CD4-positive, alpha-beta T cell treated with Interleukin-12 subunit alpha and Interleukin-12 subunit beta, for 1 hour (primary cell): ENCODE measurements at places on chromosomes 11 and 22.
A peak's percentile ranks its signal among the peaks of the same experiment; 100 is the strongest.

DNA sequence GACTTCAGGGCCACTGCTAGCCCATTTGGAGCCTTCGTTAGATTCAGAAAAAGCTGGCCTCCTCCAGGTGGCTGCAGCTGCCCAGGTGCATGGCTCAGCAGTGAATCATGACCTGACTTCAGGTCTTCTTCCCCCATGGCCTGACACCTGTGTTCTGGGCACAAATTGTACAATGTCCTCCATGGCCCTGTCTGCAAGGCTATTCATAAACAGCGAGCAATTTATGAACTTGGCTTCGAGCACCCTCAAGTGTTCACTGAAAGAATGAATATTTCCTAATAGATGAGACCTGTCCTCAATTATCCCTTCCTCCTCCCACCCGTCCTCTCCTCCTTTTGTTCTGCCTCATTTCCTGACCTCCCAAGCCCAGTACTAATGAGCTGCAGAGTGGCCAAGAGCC, 12.2 kb upstream of the VPS37C start:
- DNase-seq, result no peak

- no peak for DNase-seq
Observed at GRCh38 chr22:47612311-47612910, 850.0 kb downstream of the TBC1D22A start.

GRCh38 chr11:110797453-110797852, 85.2 kb upstream of the ARHGAP20 start:
- DNase-seq, result peak; percentile 13

DNA sequence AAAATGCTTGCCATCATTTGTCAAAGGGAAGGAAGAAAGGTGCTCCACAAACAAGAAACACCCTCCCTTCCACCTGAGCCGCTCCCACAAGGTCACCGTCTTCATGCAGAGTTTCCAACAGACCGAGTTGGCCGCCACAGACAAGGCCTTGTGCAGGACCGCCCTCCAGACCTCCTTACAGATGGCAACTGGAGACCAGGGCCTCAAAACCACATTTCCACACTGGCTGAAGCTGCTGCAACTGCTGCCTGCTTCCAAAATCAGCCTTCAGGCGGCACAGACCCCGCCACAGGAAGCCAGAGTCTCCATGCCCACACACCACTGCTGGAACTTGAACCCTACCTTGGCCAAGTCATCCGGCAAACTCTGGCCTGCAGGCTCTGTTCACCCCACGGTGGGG, 6.3 kb downstream of the DEAF1 start:
- DNase-seq, result no peak

- DNase-seq, result no peak
Observed at GRCh38 chr22:45006964-45007390, 2.8 kb downstream of the PHF21B start.

DNA sequence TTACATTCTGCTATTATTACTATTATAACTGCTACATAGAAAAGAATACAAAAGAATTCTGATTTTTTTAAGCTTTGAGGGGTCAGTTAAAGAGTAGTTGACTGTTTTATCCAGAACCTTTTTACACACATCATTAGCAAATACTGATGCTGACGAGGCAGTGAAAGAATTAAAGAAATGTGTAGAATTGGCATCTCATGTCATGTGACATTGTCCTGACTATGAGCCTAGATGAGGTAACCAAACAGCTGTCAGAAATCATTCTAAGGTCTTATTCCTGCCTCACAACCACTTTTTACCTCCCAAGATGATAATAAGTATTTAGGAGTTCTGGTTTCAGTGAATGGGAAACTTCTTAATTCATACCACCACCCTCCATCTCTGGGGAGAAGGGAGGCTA, 121.0 kb downstream of the SLC1A2 start:
- no peak for DNase-seq

- DNase-seq, result no peak
Observed at GRCh38 chr11:1112351-1113191, 37.9 kb downstream of the MUC2 start.

- no peak for DNase-seq
Observed at GRCh38 chr11:74775762-74776161, 27.1 kb downstream of the RNF169 start.

DNA sequence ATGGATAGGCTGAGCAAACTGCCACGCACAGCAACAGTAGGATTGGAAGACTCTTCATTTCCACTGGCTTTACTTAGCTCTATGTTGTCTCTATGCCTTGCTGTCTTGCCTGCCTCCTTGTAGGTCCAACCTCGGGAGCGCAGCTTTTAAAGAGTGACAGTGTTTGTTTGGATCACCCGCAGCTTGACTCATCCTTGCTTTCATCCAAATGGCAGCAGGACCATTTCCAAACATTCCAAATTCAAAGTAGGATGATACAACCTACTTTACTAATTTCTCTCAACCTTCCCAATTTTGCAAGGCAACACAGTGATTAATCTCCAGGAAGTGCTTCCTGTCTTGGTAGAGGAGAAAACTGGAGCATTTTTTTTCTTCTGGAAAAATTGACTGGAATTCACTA, at the start of gene MMP3:
Gene MMP3 (minus strand): TSS at position 121 of the 400 bp plus-strand sequence. CDS start 63 bp downstream, at position 58.
- DNase-seq, result no peak

- DNase-seq, result no peak
Observed at GRCh38 chr11:104001561-104002056, 34.8 kb upstream of the DDI1 start.

DNA sequence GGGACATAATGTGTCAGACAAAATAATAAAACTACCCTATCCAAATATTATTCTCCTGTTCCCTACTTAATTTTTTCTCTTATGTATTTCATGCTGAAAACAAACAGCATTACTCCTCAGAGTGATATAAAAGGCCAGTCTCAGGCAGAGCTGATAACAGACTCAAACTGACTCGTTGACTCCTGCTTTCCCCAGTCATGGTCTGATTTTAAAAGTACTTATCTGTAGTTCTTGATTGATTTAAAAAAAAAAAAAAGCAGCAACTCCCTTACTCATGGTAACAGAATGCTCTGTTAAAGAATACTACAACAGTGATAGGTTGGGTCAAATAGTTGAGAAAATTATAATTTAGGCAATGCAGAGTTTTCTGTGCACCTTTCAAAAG, 90.3 kb upstream of the BARX2 start:
- DNase-seq, result no peak

- DNase-seq, result no peak
Observed at GRCh38 chr11:26623076-26623659, 51.1 kb upstream of the MUC15 start.

- DNase-seq, result no peak
Observed at GRCh38 chr11:57604296-57605027, 7.0 kb downstream of the SERPING1 start.

- no peak for DNase-seq
Observed at GRCh38 chr11:1838077-1838425, 730 bp upstream of the TNNI2 start.

GRCh38 chr11:19474954-19475721, 234.4 kb upstream of the E2F8 start:
- DNase-seq, result no peak

DNA sequence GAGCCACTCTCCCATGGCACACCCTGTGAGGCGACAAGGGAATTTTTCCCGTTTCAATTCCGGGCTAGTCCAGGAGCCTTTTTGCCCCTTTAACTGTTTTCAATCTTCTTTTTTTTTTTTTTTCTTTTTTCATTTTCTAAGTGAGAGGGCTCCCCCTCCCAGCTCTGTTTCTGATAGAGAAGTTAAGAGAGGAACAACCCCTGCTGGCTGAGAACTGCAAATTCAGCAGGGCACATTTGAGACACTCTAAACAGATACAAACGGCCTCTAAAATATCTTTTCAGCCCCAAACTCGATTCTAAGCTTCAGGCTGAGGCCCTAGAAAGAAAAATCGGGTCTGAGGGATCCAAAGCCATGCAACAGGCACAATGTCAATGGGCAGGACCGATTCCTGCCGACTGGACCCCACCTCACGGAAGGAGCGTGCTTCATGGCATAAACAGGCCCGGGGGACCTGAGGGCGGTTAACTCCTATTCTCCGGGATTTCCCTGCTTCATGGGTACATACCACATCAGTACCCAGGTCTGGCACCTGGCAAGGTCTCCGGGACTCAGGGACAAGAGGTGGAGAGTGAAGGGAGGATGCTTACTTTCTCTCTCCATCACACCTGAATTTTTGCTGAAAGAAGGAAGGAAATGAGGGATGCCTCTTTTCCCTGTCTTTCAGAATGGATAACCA, 627.5 kb downstream of the BUD13 start:
- no peak for DNase-seq

- DNase-seq, result peak; percentile 78
Observed at GRCh38 chr11:72736452-72737069, 15.6 kb downstream of the ARAP1 start.

- no peak for DNase-seq
Observed at GRCh38 chr11:16809886-16810668, 71.6 kb downstream of the C11orf58 start.

GRCh38 chr22:48249713-48250268, 1487.3 kb downstream of the TBC1D22A start:
- no peak for DNase-seq

GRCh38 chr11:67438158-67438902, 848 bp upstream of the PTPRCAP start:
- DNase-seq, result peak; percentile 78

DNA sequence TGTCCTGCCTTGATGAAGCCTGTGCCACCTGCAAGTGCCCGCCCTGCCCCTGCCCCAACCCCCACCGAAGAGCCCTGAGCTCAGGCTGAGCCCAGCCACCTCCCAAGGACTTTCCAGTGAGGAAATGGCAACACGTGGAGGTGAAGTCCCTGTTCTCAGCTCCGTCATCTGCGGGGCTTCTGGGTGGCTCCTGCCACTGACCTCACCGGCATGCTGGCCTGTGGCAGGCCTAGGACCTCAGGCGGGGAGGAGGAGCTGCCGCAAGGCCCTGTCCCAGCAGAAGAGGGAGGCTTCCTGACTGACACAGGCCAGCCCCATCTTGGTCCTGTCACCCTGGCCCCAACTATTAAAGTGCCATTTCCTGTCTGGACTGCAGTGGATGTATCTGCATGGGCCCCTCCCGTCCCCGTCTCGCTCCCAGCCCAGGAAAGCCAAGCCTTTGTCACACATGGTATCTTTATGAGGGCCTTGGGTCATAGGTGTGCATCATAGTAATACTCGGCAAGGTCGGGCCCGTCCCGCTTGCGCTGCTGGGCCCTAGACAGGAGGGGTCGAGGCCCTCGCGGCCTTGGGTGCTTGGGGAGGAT, 882 bp downstream of the FREY1 start:
- DNase-seq, result no peak

DNA sequence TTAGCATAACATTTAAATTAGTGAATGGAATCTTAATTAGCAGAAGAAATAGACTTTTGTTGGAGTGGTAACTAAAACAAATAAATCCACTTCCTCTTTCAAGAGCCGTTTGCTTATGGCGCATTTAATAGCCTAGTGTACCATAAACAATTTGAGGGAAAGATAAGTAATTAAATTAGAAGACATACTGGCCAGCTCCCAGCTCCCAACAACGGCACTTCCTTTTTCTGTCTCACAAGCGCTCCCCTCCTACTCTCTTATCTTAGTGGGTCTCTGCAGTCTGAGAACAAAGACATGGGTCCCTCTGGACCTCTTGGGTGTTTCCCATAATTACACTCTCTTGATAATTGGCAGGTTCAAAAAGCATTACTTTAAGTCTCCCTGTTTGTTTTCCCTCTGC, 146.0 kb downstream of the OPCML start:
- no peak for DNase-seq

DNA sequence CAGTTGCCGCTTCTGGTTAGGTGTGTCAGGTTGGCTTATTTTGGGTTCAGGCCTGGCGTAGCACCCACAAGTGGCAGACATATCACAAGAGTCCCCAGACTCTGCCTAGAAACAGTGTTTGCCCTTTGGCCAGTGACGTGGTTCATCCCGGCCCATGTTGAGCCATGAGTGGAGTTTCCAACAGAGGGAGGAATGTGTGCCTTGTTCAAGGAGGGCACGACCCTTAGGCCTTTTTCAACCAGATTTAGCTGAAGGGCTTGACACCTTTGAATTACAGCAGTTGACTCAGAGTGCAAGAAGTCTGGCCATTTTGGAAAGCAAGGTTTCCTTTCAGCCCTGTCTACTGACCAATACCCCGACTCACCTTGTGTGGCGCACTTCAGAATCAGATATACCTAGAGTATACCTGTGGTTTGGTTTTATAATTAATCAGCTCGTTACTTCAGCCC, 15.1 kb upstream of the AIFM3 start:
- no peak for DNase-seq

- no peak for DNase-seq
Observed at GRCh38 chr11:70751142-70751734, 352.9 kb downstream of the CTTN start.

- no peak for DNase-seq
Observed at GRCh38 chr11:72951193-72951592, 137.0 kb downstream of the ATG16L2 start.

GRCh38 chr11:1693327-1694063, 3.5 kb upstream of the KRTAP5-6 start:
- DNase-seq, result peak; percentile 70

GRCh38 chr22:40407831-40408717, 37.7 kb downstream of the SGSM3 start:
- DNase-seq, result no peak

GRCh38 chr11:119878990-119879389, 150.0 kb upstream of the NECTIN1 start:
- DNase-seq, result no peak

GRCh38 chr22:46240506-46240905, 9.6 kb downstream of the CDPF1 start:
- no peak for DNase-seq
